ENCODE measurements at places on chromosomes 6 and 20.

DNA sequence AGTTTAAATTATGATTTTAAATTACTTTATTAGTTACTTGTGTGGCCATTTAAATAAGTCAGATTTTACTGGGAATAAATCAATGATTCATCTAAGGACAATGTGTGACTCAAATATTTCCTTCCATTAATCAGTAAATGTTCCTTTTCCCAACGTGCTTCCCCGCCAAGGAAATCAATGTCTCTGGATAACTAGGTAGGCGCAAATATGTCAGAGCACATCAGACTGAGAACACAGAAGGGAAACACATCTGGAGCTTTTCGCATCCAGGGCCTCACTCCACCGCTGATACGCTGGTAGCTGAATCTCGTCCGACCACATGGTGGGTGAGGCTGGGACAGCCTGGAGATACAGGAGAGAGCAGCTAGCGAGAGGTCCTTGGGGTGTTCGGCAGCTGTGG lies 56.4 kb upstream of the RPS6KA2 start:
- DNase-seq = no peak

DNA sequence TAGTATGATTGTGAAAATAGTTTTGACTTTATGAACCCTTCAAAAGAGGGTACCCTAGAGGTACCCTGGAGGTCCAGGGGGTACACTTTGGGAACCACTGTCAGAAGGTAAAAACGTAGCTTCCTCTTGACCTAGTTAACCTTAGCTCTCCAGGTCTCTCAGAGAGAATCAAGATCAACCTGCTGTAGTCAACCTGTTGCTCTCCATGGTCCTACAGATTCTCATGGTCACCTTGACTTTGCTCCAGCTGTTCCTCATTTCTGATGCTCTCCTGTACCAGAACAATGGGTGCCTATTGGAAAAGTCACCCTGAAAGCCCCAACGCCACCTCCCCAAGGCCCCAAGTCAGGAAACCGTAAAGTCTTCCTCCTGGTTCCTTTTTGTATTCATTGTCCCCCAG lies 294.4 kb upstream of the CDH4 start:
- no peak for DNase-seq

- peak; percentile 46 for DNase-seq
Measured at GRCh38 chr20:34112600-34113101, 608 bp upstream of the EIF2S2 start.

DNA sequence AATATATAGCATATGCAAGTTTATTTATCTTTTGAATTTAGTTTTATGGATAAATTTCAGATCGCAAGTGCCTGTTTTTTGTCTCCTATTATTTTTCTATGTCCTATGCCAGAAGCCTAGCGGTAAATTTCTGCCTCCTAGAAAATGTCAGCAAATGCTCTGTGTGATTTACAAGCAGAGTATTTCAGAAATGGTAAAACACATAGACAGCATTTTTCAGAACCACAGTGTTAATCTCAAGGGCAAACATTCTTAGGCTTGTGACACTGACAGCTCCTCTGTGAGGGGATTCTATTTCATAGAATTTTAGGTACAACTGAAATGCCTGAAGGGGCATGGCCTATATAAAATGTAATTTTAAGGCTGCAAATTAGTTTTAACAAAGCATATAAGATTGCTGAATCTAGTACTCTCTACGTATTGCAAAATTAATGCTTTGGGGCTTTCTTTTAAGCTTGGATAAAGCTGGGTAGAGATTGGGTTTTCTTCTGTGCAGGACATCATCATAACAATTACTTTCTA lies 89.9 kb upstream of the PTCHD4 start:
- DNase-seq = no peak

GRCh38 chr6:89887452-89888137 lies 6.7 kb upstream of the GJA10 start:
- no peak for DNase-seq

GRCh38 chr20:45406260-45407066 lies 1.6 kb upstream of the DBNDD2 start:
- DNase-seq = peak; percentile 67

- DNase-seq = peak; percentile 19
Measured at GRCh38 chr6:143176090-143177021, 115.7 kb downstream of the AIG1 start.

- DNase-seq = no peak
Measured at GRCh38 chr6:139336488-139336887, 38.0 kb downstream of the CITED2 start.

DNA sequence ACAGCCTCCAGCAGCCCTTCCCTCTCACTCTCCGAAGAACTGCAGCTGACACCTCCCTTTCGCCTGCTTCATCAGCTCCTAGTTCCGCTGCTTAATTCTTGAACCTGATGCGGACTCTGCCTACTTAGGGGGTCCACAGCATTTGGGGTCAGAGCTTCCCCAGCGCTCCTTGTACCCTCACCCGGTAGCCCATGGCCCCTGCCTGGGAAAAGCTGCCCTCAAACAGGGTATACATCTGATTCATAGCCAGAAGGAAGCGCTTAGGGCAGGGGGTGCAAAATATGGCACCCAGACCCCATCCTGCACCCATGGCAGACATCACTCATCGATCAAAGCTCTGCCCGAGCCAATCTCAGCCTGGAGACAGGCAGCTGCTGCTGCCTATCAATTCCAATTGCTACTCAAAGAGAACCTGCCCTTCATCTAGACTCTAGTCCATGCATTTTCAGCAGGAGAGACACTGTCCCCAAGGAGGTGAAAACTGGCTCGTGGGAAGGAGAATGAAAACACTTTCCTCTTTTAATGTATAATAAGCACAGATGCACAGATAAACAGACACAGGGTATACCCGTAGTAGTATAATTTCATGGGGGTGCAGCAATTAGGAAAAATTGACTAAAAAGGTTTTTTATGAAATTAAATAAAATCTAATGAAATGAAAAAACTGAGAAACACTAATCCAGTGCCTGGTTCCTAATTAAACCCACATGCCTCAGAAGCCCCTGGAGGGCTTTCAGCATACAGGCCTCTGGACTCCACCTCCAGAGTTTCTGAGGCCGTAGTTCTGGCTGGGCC lies 194.8 kb downstream of the PREX1 start:
- DNase-seq = no peak

DNA sequence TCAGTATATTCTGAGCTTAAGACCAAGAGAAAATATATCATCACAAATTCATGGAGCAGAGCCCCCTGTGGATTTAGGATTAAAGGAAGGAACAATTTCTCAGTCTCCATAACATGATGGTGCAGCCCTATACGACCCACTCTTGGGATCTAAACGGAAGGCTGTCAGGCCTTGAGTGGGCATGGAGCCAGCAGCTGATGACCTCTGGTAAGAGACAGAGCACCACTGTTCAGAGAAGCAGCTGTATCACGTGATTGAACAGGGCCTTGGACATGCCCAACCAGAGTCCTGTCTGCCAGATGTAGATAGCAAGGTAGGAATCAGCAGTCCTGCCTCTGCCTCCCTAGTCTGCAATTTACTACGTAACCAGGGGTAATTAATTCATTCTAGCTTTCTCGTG lies 259.4 kb upstream of the POU3F2 start:
- DNase-seq = peak; percentile 96

- peak; percentile 71 for DNase-seq
Measured at GRCh38 chr6:16108921-16109658, 19.8 kb upstream of the MYLIP start.

- no peak for DNase-seq
Measured at GRCh38 chr6:32637883-32638282, 677 bp downstream of the HLA-DQA1 start.

DNA sequence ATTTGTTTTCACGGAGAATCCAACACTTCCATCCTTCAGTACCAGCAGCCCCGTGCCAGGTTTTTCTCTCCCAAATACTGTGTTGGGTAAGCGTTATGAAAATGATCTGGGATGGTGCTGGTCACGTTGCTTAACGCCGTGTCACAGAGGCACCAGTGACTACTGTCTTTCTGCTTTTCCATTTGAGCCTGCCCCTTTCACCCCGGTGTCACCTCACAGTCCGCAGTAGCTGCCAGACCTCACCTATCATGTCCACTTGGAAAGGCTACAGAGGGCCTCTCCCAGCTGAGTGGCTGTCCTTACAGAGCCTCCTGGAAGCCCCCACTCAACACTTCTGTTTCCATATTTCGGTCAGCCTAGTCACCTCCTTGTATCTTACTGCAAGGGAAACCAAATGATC lies 176.5 kb upstream of the ARID1B start:
- no peak for DNase-seq

DNA sequence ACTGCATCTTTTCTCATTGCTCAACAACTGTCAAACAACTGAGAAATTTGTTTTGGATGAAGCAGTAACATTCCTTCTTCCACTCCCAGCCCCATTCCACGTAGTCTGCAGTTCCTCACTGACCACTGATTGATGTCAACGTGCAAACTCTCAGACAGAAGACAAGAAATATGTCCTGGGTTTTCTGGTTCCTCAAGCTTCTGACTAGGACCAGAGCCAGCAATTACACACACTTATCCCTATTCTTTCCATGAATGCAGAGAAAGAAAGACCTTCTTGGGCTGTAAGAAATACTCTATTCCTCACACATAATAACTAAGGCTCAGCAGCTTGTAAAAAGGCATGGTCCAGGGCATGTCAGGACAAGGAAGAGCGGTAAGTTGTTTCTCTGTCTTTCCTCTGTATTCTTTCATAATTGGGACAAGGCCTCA lies 790.1 kb upstream of the SLC35B3 start:
- DNase-seq = no peak

GRCh38 chr6:98380589-98380988 lies 453.8 kb upstream of the POU3F2 start:
- DNase-seq = no peak

DNA sequence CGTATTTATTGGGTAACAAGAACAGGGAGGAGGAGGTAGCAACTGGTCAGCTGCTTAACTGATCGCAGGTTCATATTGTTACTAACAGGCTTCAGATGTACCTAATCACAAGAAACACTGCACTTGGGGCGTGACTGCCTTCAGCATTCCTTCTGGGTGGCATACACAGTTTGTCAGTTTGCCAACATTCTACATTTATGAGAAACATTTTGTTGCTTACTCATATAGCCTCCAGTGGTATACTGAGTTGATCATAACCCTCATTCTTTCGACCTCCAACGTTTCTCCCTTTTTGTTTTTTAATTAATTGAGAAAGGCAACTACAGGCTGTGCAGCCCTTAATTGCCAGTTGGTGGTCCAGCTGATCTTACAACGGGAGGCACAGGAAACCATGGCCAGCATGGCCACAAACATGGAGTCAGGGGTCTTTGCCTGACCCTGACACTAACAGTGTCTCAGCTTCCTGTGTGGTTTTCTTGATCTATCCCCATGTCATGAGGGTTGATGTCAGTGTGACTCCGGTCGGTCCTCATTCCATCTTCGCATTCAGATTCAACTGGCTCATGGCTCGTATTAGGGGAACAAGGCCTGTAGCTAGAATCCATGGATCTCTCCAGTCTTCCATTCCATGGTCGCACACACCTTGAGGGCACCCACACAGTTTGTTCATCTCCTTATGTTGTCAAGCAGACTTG lies 9.4 kb downstream of the EPB41L2 start:
- no peak for DNase-seq

DNA sequence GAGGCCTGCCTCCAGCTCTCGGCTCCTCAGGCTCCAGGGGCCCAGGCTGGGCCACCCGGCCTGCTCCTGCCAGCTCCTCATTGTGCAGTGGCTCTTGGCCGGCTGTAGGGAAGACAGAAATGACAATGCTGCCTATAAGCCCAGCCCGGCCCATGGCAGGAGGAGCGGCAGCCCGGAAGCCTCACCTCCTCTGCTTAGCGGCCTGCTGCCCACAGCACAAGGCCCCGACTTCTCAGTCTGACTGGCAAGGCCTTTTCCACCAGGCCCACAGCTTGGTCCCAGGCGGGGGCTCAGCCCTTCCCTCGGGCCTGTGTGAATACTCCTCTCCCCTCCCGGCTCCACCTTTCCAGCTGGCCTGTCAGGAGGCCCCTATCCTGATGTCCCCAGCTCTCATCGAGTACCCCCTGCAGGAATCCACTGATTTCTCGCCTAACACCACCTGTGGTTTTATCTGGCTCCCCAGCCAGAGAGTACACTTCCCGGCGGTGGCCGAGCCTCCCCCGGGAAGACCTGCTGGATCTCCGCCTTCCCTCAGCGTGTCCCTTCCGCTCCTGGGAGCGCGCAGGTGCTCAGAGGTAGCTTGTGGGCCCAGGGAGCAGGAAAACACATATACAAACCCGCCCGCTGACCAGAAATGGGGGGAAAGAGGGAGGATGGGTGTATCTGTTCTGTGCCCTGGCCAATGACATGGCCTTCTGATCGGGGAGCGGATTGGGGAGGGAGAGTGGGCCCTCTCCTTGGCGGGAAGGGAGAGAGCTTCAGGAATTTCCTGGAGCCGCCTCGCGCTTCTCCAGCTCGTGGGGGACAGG lies 963 bp downstream of the DDRGK1 start:
- DNase-seq = no peak

GRCh38 chr6:905556-905955 lies 212.6 kb upstream of the EXOC2 start:
- no peak for DNase-seq

DNA sequence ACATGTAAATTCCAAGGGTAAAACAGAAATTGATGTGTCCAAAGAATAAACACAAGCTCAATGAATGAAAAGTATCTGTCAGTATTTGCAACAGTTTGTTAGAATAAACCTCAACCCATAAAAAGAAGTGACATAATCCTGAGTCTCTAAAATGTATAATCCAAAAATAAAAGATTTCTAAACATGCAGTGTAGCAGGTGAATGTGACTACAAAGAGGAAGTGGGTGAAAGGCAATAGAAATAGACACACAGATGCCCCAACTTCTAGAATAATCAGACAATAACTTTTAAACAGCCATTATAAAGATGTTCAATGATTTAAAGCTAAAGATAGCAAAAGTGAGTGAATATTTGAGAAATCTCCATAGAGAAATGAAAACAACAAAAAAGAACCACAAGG lies 1009.2 kb upstream of the GJE1 start:
- DNase-seq = no peak
